ENCODE measurements at places on chromosomes 7 and 10.

- DNase-seq, result no peak
Observed at GRCh38 chr10:94680544-94680943, 3.0 kb upstream of the CYP2C18 start.

- peak; percentile 86 for DNase-seq
Observed at GRCh38 chr10:93115661-93116383, 42.1 kb downstream of the CYP26A1 start.

- DNase-seq, result no peak
Observed at GRCh38 chr7:153401795-153402720, 642.5 kb downstream of the ACTR3B start.

- DNase-seq, result no peak
Observed at GRCh38 chr10:31606841-31607240, 287.8 kb downstream of the ZEB1 start.

GRCh38 chr10:95790982-95791381 lies 35.0 kb downstream of the ENTPD1 start:
- DNase-seq, result no peak
